ENCODE measurements at places on chromosomes 2 and 18.

DNA sequence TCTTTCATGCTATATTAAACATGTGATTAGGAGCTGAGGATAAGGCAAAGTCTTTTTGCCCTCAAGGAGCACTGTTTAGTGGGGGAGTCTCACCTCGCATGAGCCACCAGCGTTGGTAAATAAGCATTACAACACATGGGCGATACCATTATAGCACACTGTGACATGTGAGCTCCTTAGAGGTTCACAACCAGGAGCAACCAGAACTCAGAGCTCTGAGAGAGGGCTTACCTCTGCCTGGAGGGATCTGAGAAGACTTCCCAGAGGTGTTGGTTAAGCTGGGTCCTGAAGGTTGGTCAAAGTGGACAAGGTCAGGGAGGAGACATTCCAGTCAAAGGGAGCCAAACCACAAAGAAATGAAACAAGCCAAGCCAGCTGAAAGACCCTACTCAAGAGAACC, 158.8 kb downstream of the ESCO1 start:
- H3K27me3 ChIP-seq = no peaks in the 10 kb centered on the region
- H3K27ac ChIP-seq = no peak overlapping the region
- H3K4me3 ChIP-seq = no peak overlapping the region
- H3K4me1 ChIP-seq = no peaks in the 10 kb centered on the region
- no peak for DNase-seq

- no peak overlapping the region for H3K27ac ChIP-seq
- H3K36me3 ChIP-seq = no peaks in the 10 kb centered on the region
- no peak overlapping the region for H3K4me3 ChIP-seq
- DNase-seq = no peak
- H3K4me1 ChIP-seq = no peaks in the 10 kb centered on the region
Observed at GRCh38 chr2:107785756-107786155, 40.9 kb upstream of the RGPD4 start.

DNA sequence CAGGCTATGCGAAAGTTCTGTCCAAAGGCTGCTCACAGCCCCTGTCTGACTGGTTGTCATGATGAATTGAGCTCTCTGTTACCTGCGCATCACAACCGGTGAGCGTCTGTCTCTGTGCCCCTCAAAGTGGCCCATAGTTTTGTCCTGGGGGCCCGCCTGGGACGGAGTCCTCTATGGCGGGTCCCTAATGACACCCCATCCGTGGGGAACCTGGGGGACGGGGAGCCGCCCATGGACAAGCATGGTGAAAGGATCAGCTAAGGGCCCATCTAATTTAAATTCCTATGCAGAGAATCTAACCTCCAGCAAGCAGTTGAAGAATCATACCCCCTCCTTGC, 473 bp downstream of the ELMOD3 start:
- H3K27ac ChIP-seq = peak overlapping the region; percentile 83
- H3K36me3 ChIP-seq = peaks cover under 1% of the 10 kb centered on the region
- DNase-seq = no peak
- no peaks in the 10 kb centered on the region for H3K27me3 ChIP-seq
- peaks cover 31% of the 10 kb centered on the region for H3K4me1 ChIP-seq

- DNase-seq = no peak
- H3K36me3 ChIP-seq = peaks cover 12% of the 10 kb centered on the region
- H3K27me3 ChIP-seq = no peaks in the 10 kb centered on the region
- H3K4me3 ChIP-seq = peak overlapping the region; percentile 82
- peak overlapping the region; percentile 93 for H3K27ac ChIP-seq
Observed at GRCh38 chr2:55418072-55418471, 1.6 kb downstream of the CCDC88A start.

DNA sequence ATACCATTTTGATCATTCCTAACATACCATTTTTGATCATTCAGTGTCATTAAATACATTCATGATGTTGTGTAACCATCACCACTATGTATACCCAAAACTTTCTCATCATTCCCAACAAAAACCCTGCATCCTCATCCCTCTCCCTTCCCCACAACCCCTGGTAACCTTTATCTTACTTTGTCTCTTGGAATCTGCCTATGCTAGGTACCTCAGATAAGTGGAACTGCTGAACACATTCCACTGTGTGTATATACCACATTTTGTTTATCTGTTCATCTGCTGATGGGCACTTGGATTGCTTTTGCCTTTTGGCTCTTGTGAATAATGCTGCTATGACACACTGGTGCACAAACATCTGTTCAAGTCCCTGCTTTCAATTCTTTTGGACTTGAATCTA, 83.8 kb upstream of the TFCP2L1 start:
- no peak overlapping the region for H3K27ac ChIP-seq
- no peaks in the 10 kb centered on the region for H3K27me3 ChIP-seq
- H3K36me3 ChIP-seq = no peaks in the 10 kb centered on the region
- no peak for DNase-seq
- no peak overlapping the region for H3K4me3 ChIP-seq

GRCh38 chr2:178195390-178196166, 1.3 kb downstream of the OSBPL6 start:
- H3K36me3 ChIP-seq = no peaks in the 10 kb centered on the region
- peak overlapping the region; percentile 87 for H3K27ac ChIP-seq
- no peaks in the 10 kb centered on the region for H3K27me3 ChIP-seq
- H3K4me3 ChIP-seq = peak overlapping the region; percentile 95
- no peak for DNase-seq

DNA sequence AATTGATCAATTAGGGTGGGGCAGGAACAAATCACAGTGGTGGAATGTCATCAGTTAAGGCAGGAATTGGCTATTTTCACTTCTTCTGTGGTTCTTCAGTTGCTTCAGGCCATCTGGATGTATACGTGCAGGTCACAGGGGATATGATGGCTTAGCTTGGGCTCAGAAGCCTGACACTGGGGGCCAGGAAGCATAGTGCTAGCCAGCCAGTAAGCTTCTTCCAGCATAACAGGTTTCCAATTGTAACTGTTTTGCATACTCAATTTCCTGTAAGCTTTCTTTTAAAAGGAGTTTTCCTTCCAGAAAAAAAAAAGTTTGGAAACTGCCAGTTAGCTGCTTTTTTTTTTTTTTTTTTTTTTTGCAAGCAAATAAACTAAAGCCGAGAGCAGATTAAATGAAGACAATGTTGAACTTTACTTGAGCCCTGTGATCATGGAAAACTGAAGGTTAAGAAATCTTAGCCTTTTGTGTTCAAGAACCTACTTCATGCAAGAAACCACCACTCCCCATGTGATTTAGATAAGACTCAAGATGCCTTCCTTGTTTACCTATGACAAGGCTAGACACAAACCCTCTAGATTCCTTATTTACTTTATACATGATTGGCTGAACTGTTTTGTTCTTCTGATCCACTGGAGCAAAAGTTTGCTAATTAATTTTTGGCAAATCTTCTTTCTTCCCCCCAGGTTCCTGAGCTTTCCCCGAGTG, 126.9 kb upstream of the LINC00305 start:
- H3K4me1 ChIP-seq = peaks cover 18% of the 10 kb centered on the region
- H3K27ac ChIP-seq = peak overlapping the region; percentile 18
- no peak for DNase-seq
- no peaks in the 10 kb centered on the region for H3K27me3 ChIP-seq
- H3K4me3 ChIP-seq = no peak overlapping the region
- no peaks in the 10 kb centered on the region for H3K36me3 ChIP-seq

- no peak overlapping the region for H3K27ac ChIP-seq
- H3K4me3 ChIP-seq = no peak overlapping the region
- H3K27me3 ChIP-seq = peaks cover 27% of the 10 kb centered on the region
Observed at GRCh38 chr2:176582990-176583481, 313.8 kb downstream of the MTX2 start.

DNA sequence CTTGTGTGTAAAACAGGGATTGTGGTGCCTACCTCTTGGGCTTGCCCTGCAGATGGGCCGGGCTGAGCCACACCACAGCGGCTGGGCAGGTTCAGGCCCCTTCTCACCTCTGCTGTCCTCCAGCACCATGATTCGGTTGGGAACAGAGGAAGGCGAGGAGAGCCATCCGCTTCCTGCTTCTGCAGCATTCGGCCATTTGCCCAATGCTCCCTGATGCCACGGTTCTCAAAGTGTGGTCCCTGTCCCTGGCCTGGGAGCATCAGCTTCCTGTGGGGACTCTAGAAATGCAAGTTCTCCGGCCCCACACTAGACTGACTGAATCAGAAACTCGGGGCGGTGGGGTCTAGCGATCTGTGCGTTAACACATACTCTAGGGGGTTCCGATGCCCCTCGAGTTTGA, 65.1 kb downstream of the RRM2 start:
- no peaks in the 10 kb centered on the region for H3K36me3 ChIP-seq
- peaks cover 24% of the 10 kb centered on the region for H3K4me1 ChIP-seq
- DNase-seq = no peak

- peak; percentile 85 for DNase-seq
- H3K27ac ChIP-seq = peak within 1 kb of the TSS; percentile 80
- H3K4me1 ChIP-seq = peaks cover 27% of the 10 kb centered on the region
- H3K36me3 ChIP-seq = no peaks in the 10 kb centered on the region
- H3K27me3 ChIP-seq = no peaks in the 10 kb centered on the region
Observed at GRCh38 chr2:241102239-241102803, at the start of gene MTERF4. Gene MTERF4 (minus strand): TSS chr2:241102287. CDS start chr2:241102273, 14 bp downstream.

GRCh38 chr2:60352491-60353405, 200.7 kb downstream of the BCL11A start:
- H3K36me3 ChIP-seq = no peaks in the 10 kb centered on the region
- H3K4me1 ChIP-seq = no peaks in the 10 kb centered on the region
- no peak for DNase-seq
- H3K27me3 ChIP-seq = no peaks in the 10 kb centered on the region
- no peak overlapping the region for H3K4me3 ChIP-seq

DNA sequence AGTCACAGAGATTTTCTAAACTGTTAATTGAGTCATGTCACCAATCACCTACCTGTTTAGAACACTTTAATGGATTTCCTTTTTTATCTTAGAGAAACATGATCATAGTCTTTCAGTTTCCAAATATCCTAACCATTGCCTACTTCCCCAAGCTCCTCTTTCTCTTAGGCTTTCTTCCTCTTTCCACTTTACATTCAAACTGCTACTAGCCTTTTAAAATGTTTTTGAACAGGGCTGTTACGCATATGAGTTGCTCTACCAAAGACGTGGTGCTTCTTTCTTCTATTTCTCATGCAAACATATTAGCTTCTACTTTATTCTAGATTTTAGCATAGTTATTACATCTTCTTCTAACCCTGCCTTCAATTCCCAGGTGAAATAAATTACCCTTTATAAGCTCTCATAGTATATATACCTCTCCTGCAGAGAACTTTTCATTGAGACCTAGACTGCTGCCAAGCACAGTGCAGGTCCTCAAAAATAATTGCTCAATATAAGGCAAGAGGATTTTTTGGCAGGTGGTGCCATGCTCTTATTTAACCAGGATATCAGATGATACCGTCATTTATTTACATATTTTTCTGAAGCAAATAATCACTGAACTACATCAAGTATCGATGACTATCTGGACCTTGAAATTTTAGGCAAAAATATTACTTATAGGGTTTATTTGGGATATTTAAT, 937.1 kb downstream of the TSN start:
- no peaks in the 10 kb centered on the region for H3K4me1 ChIP-seq
- no peaks in the 10 kb centered on the region for H3K27me3 ChIP-seq
- no peak overlapping the region for H3K4me3 ChIP-seq
- no peak overlapping the region for H3K27ac ChIP-seq
- H3K36me3 ChIP-seq = no peaks in the 10 kb centered on the region

Measured in heart right ventricle (tissue), 16 donors.